Skin of body (tissue), 3 donors: ENCODE measurements at places on chromosomes 5 and 9. TPM values are rescaled to one million over a fixed set of nuclear protein-coding genes. Genes with fewer than 3 reads are reported as not detected.

DNA sequence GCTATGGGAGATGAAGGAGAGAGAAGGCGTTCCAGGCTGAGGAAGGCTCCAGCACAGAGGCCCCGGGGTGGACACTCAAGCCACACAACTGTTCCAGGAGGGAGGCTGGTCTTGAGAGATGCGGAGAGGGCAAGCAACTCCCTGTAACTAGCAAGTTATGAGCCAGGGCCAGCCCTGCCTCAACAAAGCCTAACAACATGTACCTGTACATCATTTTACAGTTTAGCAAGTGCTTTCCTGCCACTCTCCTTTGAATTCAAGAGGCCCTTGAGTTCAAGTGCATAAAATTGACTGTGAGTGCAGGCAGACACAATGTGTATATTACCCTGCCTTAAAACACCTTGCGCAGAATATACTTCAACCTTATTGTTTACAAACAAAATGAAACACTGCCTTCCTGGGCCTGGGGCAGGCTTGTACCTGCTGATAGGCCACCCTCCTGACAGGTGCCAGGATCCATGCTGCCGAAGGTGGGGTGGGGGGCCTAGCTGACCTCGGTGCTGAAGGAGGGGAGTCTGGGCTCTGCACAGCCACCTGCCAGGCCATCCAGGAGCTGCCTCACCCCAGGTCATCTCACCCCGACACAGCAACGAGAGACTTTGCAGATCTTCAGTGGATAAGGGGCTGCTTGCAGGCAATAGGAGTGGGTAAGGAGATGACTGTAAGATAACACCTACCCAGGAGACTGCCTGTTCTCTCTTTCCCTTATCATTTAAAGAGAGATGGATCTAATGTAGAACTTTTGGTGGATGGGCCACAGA, 80.0 kb downstream of the PPARGC1B start:
- no peak for DNase-seq

GRCh38 chr5:135851915-135852845, 17.7 kb downstream of the SLC25A48 start:
- no peak for DNase-seq

- no peak for DNase-seq
These were observed 83.2 kb upstream of the DMRTA1 start for GRCh38 chr9:22363421-22363887.

The ARID3C gene
- total RNA-seq: not detected
